GM12864 (cell line): ENCODE measurements at places on chromosomes 3 and 15.

- no peak for DNase-seq
Measured at GRCh38 chr3:159911664-159912037, 77.0 kb upstream of the IL12A start.

DNA sequence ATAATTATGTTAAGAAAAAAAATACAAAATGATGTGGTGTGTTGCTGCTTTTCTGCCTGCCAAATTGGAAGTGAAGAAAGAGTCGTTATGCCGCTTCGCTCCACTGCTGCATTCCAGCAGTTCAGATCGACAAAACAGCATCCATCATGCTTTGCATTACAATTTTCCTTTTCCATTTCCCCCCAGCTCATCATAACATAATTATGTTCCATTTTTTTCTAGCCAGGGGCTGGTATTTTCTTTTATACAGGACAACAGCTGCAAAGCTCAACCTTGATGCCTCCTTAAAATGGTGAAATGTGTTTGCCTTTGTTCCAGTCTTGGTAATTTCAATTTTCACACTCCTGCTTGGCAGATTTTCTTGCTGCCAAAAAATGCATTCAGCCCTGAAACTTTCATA, 44.9 kb upstream of the KBTBD12 start:
- DNase-seq, result no peak

DNA sequence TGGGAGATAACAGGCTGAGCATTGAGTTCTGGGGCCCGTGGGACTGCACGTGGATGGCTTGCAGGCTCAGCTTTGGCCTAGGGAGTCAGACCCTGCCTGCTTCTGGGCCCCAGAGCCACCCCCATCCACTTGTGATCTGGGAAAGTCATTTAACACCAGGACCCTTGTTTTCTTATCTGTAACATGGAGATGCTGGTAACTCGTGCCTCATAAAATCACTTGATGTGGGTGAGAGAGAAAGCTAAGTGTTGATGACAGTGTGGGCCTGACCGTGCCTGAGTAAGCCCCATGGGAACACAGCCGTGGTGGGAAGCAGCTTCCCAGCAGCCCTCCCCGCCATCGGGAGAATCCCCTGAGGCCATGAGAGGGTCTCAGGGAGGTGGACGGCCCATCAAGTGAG, 378.1 kb downstream of the GABRB3 start:
- DNase-seq, result no peak

- DNase-seq, result no peak
Measured at GRCh38 chr3:4515916-4516579, 22.9 kb downstream of the ITPR1 start.

DNA sequence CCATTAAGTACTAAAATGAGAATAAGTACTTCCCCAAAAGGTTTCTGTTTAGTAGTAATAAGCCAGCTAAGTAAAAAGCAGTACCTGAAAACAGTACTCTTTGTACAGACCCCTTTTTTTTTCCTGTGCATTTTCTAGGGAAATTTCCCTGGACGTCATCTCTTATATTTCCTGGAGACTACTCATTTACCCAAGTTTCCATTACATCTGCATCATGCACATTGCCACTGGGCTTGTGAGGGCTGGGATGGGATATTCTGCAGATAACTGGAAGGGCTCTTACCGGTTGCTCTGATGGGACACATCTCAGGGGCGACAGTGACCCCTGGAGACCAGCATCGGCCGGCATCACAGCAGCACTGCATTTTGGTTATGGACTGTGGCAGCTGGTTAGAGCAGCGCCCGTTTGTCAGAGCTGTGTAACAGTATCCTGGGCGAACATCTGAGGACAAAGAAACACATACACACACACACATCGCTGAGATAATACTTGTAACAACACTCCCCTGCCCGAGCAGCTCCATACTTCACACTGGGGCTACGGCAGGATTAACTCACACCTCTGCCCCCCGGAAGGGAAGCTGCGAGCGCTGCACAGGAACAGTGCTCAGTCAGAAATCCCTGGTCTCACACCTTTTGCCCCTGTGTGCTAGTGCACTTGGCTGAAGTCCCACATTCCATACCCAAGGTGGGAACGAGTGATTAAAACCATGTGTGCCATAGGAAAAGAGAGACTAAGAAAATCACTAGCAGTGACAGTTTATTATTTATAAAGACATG, 124.9 kb downstream of the FBN1 start:
- DNase-seq, result no peak

DNA sequence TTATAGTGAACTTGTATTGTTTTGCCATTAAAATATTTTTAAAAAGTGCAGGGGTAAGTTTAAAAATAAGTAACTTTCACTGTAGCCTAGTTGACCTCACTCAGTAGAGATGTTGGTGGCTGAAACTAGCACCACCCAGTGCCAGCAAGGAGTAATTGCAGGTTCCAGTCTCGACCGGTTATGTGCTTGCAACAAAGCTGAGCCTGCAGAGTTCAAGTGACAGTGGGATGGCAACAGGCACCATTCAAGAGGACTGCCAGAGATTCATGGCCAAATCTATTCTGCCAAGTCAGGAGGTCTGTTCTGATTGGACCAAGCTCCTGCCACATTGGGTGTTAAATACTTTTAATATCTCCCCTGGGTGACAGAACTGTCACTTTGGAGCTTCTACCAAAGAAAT, 2.7 kb downstream of the ADAMTS7 start:
- peak; percentile 31 for DNase-seq

DNA sequence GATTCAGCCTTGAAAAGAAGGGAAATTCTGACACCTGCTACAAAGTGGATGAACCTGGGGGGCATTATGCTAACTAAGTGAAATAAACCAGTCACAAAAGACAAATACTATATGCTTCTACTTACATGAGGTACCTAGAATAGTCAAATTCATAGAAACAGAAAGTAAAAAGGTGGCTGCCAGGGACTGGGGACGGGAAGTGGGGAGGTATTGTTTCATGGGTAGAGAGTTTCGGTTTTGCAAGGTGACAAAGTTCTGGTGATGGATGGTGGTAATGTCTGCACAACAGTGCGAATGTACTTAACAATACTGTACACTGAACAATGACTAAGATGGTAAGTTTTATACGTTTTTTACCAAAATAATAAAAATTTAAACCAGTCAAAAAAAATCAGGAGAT, 4.8 kb downstream of the IDH2 start:
- peak; percentile 85 for DNase-seq

DNA sequence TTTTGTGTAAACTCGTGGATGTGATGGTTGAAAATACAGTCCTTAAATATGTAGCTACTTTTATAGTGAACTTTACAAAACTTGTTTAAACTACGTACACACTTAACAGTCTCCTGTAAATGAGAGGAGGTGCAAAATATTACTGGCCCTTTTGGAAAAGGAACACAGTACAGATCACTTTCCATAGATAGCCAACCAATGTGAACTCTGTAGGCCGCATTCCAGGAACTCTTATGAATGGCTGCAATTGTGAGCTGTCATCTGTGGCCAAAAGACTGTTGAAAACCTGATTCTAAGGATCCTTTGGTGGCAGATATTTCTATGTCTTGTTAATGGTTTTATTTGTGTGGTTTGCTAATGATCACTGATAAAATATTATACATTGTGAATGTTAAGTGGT, 6.2 kb downstream of the TSC22D2 start:
- DNase-seq, result no peak

- no peak for DNase-seq
Measured at GRCh38 chr3:42581400-42581708, 413 bp downstream of the SEC22C start.

- no peak for DNase-seq
Measured at GRCh38 chr15:61796056-61796455, 264.2 kb downstream of the VPS13C start.

DNA sequence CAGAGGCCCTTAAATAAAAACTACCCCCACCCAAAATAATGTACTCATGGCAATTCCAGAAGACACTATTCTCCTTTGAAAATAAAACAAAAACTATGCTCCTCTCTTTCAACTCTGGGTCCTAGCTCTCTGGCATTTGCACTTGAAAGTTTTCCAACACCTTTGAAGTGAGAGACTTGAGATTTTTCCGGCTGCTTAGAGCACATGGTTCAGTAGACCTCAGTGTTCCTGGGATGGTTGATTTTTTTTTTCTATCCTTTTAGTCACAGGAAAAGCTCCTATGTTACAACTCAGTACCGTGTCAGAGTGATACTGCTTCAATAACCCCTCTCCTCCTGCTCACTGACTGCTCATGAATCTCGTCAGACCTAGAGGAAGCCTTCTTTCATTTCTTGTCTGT, 118.3 kb upstream of the TUSC7 start:
- no peak for DNase-seq

- DNase-seq, result no peak
Measured at GRCh38 chr3:139105154-139105702, 60.5 kb upstream of the PRR23C start.

DNA sequence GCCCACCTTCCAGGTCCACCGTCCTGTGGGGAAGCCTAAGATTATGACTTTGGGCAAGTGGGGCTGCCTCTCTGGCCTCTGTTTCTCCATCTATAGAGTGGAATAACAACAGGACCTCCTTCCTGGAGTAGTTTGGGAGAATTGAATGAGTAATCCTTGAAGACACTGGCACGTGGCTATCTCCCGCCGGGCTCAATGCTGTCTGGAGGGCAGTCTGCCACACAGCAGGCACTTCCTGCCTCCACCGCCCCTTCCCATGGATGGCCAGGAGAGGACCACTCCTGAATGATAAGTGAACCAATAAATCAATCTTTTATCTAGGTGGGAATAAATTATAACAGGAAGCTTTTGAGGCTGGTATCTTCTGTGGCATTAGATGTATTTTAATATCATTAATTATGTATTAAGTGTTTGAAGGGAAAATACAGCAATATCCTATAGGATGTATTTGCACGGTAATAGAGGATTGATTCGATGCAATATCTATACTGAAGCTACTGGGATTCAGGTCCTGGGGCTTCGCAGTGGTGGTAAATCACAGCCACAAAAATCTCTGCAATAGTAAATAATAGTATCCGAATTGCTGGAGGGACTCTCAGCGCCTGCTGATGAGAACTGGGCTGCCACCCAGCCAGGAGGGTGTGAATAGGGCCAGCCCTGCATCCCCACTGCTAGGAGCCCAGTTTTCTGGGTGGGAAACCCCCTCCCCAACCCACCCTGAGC, 15.9 kb downstream of the MEGF11 start:
- no peak for DNase-seq

DNA sequence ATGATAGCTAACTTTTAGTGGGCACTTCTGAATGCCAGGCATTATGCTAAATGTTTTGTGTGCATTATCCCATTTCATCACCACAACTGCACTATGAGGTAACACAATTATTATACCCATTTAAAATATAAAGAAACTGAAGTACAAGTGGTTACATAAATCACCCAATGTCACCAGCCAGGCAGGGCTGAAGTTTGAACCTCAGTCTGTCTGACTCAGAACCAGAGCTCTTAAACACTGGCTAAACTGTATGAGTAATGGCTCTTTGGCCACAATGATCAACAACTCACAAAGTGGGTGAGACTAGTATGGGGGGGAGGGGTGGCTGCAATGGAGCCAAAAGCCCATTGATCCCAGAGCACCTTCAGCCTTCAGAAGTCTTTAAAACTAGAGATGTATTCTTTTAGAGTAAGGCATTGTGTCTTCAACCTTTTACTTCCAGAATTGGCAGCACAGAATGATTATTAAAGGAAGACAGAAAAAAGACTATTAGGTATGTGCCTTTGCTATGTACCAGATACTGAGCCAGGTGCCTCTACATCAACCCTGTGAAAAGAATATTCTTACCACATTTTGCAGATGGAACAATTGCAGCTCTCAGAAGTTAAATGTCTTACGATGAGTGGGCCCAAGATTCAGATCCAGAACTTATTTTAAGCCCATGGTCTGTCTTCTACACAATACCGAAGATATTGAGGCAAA, 166.9 kb downstream of the UACA start:
- peak; percentile 2 for DNase-seq

GRCh38 chr3:189507856-189508255, 123.3 kb upstream of the TP63 start:
- DNase-seq, result no peak
